ENCODE measurements at places on chromosomes 2 and 18.

DNA sequence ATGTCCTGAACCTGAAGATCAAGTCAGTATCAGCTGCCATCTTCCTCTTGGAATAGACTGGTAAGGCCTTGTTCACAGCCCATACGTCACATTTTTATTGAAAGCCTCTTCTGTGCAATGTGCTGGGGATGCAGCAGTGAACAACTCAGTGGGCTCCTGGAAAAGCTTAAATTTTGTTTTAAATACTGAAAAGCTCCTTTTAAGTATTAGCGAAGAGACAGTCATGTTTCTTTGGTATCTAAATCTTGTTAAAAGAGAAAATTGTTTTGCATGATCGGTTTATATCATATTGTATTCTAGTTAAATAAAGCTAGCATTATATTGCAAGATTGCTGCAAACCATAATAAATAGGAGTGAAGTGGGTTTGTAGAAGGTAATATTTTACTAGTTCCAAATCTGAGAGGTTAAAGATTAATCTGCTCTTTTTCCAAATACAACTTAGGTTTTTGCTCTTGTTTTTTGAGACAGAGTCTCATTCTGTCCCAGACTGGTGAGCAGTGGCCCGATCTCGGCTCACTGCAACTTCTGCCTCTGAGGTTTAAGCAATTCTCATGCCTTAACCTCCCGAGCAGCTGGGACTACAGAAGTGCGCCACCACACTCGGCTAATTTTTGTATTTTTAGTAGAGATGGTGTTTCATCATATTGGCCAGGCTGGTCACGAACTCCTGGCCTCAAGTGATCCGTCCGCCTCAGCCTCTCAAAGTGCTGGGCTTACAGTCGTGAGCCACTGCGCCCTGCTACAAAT is 1.6 kb upstream of the RMDN2 start:
- no peak for DNase-seq

DNA sequence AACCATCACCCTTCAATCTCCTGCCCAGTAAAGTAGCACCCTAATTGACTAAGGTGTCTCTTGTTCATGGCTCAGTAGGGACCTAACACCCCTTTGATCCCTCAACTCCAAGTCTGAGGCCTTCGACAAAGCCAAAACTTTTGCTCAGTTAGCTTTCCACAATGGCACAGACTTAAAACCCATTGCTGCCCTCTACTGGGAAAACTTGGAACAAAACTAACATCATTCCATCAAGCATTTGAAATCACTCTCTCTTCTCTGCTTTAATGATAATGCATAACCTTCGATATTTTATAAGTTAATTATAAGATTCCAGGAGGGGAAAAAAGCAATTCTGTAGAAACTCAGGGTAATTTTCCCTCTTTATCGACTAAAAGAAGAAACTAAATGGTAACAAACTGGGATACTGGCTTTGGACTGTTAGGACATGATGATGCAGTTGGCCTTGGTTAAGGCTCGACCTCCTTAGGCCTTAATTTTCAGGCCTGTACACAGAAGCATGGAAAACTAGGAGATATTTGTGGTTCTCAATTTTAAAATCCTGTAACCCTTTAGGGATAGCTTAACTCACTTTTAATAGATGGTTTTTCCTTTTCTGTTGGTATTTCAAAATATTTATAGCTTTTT is 127.8 kb downstream of the STK39 start:
- DNase-seq = no peak

- no peak for DNase-seq
Measured at GRCh38 chr2:145380436-145381017, 860.6 kb upstream of the ZEB2 start.

DNA sequence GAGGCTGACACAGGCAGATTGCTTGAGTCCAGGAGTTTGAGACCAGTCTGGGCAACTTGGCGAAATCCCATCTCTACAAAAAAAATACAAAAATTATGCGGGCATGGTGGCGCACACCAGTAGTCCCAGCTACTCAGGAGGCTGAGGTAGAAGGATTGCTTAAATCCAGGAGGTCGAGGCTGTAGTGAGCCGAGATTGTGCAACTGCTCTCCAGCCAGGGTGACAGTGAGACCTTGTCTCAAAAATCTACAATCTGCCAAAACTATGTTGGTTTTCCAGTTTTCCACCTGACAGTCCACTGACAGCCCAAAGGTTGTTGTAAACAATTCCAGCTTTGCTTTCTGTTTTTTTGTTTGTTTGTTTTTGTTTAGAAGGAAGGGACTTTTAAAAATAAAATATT is 51.3 kb downstream of the KCMF1 start:
- DNase-seq = no peak

GRCh38 chr2:164785457-164785856 is 56.2 kb downstream of the COBLL1 start:
- DNase-seq = no peak

- no peak for DNase-seq
Measured at GRCh38 chr2:167181688-167182087, 293.4 kb downstream of the XIRP2 start.

- peak; percentile 45 for DNase-seq
Measured at GRCh38 chr2:159035790-159036411, 67.5 kb downstream of the TANC1 start.

DNA sequence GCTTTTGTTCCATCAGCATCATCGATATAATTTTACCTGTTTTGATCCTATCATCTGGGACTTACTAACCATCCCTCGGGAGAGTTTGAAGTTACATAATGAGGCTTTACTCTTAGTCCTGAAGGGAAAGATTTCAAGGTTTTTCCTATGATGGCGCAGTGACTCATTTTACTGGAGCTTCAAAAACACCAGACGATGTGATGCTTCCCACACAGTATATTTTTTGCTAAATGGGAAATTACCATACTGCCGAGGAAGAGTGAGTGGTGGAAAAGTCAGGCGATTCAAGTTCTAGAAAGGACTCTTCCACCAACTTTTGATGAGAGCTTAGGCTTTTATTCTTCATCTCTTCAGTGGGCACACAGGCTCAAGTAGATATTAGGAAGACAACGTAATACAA is 44.6 kb upstream of the GCG start:
- DNase-seq = no peak

DNA sequence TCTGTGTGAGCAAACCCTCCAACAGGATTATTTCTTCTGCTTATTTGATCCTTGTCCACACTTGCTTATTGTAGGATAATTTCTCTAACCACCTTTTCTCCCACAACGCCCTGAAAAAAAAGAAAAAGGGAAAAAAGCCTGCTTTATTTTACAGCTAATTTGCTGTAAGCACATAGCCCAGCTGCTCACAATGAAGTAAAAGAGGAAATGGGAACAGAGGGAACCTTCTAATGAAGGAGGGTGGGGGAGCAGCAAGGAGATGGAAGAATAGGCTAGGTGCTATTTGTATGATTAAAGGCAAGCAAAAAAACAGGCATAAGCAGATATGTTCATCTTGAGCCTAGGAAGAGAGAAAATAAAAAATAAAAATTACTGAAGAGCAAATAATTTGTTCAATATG is 331.6 kb downstream of the TXNL1 start:
- no peak for DNase-seq

DNA sequence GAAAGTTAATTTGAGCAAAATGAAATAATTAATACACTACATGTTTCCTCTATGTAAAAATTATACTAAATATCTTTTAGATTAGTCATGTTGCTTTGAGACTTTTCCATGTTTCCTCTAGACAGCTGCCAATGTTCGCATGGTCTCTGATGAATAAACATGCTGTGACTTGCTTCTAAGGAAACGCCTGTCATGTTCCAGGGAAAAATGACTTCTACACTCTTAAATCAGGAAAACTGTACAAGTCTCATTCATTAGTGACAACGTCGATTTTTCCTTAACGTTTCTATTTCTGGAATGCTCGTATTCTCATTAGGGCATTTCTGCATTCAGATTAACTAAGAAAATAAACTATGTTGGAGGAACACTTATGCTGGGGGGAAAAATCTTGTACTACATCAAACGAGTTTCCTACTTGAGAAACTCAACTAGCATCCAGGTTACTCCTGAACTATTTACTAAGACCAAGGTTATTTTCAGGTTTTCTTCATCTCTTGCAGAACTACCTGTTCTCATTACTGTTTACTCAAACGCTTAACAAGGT is 1.6 kb downstream of the COBLL1 start:
- DNase-seq = no peak

DNA sequence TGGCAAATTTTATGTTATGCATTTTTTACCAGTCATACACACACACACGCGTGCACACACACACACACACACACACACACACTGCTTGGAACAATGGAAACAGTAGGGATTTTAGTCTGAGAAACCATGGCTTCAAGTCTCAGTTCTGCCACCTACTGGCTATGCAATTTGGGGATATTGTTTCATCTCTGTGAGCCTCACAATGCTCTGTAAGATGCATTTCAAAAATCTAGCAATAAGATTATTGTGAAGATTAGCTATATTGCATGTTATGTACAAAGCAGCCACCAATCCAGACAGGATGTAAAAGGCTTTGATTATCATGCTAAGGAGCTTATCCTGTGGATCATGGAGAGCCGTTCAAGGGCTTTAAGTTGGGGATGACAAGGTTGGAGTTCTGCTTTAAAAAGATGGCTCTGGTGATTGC is 401.4 kb downstream of the NBAS start:
- no peak for DNase-seq

DNA sequence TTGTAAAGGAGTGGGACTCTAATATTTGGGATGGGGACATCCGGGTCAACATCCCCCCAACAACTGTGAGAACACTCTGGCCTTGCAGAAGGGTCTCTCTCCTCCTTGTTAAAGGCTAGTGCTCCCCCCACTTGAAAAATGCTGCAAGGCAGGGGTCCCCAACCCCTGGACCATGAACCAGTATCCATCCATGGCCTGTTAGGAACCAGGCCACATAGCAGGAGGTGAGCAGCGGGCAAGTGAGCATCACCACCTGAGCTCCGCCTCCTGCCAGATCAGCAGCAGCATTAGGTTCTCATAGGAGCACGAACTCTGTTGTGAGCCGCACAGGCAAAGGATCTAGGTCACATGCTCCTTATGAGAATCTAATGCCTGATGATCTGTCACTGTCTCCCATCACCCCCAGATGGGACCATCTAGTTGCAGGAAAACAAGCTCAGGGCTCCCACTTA is 243.9 kb upstream of the ID2 start:
- no peak for DNase-seq

- DNase-seq = no peak
Measured at GRCh38 chr2:27687232-27687631, 23.5 kb downstream of the SLC4A1AP start.

DNA sequence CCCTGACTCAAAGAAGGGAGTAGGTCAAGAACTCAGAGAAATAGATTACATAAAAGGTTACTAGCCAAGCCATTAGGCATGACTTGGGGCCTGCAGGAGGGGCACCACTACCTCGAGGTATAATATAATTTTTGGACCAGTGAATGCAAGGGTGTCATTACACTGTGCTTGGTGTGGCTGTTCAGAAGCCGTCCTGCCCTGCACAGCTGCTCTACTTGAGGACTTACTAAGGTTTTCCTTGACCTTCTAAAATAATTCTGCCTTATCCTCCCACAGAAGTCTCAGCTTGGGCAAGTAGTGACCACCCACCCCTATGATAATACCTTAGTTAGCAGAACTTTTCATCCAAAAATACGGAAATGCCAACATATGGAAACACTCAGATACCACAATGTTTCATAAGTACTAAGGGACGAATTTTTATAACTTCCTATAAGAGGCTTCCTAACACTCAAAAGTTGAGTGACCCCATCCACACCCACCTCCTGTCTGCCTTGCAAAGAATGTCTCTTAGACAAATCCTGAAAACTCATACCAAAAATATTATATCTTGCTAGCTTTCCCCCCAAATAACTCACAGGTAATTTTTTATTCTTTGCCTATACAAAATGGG is 17.7 kb upstream of the ATG16L1 start:
- no peak for DNase-seq

DNA sequence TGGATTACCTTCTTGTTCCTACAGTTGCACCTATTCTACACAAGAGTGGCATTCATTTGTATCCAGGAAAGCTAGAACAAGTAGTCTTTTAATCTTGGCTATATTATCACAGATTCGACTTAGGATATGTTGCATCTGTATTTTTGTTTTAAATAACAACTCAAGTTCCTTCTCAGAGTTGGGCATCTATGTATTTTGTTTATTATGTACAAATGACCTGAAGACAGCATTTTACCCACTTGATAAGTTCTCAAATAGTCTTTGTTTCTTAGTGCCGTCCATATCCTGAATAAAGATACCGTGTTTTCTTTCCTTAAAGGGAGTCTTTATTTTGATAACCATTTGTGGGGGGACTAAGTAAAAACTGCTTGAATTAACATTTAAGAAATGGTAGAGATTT is 2.9 kb downstream of the ITPRID2 start:
- DNase-seq = no peak

- DNase-seq = no peak
Measured at GRCh38 chr2:102049756-102050443, 58.1 kb downstream of the IL1R2 start.

DNA sequence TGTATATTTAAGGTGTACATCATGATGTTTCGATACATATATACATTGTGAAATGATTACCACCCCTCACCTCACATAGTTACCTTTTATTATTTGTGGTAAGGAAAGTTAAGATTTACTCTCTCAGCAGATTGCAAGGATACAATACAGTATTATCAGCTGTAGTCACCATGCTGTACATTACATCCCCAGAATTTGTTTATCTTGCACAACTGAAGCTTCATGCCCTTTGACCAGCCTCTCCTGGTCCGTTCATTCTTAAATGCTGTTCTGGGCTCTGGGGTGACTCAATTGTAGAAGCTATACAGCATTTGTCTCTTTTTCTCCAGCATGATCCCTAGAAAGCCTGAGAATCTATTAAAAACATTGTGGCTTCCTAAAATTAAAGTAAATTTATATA is 90.8 kb downstream of the PTPRM start:
- DNase-seq = no peak

DNA sequence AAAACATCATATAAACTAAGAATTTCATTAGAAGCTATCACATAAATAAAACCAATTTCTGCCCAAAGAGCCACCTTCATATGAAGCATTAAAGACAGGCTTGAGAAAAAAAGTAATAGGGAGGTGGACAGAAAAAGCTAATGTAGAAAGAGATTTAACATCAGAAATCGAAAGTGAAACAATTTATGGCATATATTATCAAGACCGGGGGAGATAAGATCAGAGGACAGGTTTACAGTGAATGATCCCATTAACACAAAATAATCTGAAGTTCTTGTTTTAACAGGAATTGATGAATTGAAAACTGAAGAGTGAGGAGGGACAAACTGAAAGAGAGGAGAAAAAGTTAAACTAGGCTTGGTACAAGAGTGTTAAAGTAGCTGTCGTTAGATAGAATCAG is 786.3 kb upstream of the FSHR start:
- DNase-seq = no peak

GRCh38 chr18:24491927-24492834 is 31.7 kb downstream of the HRH4 start:
- no peak for DNase-seq

- DNase-seq = no peak
Measured at GRCh38 chr2:224126440-224126839, 87.4 kb upstream of the SERPINE2 start.

DNA sequence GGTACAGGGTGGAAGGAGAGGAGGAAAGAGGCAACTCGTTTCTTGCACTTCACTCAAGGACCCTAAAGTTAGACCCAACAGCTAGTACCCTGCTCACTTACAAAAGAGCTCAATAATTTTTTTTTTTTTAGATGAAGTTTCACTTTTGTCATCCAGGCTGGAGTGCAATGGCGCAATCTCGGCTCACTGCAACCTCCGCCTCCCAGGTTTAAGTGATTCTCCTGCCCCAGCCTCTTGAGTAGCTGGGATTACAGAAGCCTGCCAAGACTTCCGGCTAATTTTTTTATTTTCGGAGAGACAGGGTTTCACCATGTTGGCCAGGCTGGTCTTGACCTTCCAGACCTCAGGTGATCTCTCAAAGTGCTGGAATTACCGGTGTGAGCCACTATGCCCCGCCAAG is 4.1 kb downstream of the ASB3 start:
- no peak for DNase-seq

- no peak for DNase-seq
Measured at GRCh38 chr18:69758458-69758857, 189.2 kb downstream of the CD226 start.
